ENCODE measurements at places on chromosomes 7 and 10.
A peak's percentile ranks its signal among the peaks of the same experiment; 100 is the strongest.

DNA sequence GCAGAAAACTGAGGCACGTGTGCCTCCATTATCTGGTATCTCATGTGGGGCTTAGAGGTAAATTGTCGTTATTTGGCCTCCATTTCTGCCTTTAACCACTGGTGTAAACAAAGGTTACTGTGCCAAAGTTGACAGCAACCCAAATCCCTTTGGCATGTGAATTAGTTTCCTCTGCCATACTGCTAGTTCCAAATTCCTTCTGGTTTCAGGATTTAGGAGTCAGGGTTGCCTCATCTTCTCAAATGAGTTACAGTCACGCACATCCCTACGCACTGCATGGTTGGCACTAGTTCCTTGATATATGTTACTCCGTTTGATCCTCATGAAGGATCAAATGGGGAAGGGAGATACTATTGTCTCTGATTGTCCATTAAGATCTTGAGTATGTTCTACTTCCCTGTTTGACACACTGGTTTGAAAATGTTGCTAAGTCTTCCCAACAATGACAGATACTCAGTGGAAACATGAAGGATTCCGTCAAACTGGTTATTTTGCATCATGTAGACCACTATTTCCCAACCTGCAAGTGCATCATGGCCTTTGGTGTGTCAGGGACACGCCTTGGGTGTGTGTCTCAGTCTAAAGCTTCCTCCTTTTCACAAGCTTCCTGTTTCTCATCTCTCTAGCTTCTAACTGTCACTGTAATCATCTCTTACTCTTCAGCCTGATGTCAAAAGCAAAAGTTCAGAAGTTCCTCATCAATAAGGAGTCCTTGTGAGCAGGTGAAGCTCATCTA, at the start of gene LIPN:
TSS of gene LIPN (plus strand) at position 655 of the 736 bp plus-strand sequence. CDS start 1,386 bp downstream, outside the sequence.
- DNase-seq = peak; percentile 9

GRCh38 chr10:113241599-113242360, 291.7 kb downstream of the TCF7L2 start:
- DNase-seq = no peak

DNA sequence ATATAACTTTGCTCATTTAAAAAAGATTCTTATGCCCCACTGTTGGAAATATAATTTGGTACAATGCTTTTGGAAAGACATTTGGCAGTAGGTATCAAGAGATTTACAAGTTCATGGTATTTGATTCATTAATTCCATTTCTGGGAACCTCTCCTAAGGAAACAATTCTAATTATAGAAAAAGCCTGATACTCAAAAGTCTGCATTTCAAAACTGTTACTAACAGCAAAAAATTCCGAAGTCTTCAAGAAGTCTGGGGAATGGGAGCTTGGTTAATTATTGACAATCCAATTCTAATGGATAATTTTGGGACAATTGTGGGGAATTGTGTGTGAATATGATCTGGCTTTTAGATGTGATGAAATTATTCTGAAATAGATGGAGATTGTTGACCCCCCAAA, 59.6 kb downstream of the HDAC9 start:
- DNase-seq = no peak

- DNase-seq = no peak
These were observed 358.1 kb downstream of the PRPF18 start for GRCh38 chr10:13944823-13945222.
